Activated CD8-positive, alpha-beta memory T cell treated with anti-CD3 and anti-CD28 coated beads for 24 hours (primary cell): ENCODE measurements at places on chromosomes 2 and 18.

DNA sequence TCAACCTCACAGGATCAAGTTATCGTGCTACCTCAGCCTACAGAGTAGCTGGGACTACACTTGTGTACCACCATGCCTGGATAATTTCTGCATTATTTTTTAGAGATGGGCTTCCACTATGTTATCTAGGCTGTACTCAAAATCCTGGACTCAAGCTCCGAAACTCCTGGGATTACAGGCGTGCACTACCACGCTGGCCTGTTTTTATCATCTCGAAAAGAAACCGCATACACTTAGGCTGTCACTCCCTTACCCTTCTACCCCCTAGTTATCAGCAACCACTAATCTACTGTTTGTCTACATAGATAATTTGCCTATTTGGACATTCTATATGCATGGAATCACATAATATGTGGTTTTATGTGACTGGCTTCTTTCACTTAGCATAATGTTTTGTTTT lies 8.5 kb upstream of the PUM2 start:
- DNase-seq, result no peak

DNA sequence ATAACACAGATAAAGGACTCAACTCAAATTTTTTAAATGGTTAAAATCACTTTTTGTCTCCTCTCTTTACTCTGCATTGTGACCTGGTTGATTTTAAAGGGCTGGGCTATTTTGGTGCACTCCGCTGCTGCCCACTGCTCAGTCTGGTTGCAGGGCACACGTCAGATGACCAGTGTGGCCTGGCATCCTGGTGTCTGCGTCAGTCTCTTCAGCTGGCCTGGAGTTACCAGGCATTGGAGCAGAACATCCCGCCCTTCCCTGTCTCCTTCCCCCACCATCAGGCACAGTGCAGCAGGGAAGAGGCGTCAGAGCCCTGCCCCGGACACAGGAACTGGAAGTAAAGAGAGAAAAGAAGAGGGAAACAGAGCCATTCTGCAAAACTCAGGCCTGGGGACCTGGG lies 8.9 kb downstream of the C1QL2 start:
- DNase-seq, result no peak

DNA sequence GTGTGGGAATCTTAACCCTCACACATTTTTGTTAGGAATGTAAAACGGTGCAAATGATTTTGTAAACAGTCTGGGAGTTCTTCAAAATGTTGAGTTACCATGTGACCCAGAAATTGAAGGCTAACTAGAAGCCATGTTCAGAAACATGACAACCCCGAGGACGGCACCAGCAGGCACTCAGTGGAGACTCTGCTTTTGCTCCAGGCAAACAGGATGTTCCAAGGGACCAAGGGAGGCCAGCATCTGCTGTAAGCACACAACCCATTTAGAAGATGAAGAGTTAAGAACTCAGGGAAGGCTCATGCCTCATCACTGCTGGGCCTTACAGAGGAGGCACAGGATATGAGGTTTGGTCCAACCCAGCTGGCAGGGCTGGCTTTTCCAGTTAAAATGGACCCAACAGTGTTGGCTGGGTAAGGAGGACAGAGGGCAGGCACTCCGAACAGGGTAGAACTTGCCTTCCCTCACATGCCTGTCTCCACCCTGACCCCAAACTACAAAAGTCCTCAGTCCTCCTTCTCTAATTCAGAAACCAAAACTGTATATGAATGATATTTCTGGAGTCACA lies 23.6 kb downstream of the PARD6G start:
- no peak for DNase-seq

DNA sequence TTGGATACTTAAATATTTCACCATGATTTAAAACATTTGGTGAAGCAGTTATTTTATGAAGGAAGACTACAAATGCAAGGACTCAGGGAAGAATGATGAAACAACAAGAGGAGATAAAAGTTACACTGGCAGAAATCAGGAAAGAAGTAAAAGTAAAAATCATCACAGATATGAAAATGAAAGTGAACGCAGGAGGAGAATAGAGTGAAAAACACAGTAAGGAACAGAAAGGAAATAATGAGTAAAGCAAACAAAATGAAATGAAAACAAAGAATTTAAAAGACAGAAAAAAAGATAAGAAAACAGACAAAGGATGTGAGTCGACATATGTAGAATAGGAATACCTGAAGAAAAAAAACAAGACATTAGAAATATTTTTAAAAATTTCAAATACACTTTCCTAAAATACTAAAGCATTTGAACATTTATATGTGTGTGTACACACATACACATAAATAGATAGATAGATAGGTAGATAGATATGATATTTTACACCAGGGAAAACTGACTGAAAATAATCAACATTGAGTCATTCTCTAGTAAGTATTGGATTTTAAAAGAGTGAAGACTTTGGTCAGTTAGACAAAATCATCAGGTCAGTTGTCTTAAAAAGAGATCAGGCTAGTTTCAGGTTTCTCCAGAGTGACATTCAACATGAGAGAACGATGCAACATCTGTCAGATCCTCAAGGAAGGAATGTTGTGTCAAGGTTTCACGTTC lies 12.1 kb upstream of the KDSR start:
- no peak for DNase-seq

DNA sequence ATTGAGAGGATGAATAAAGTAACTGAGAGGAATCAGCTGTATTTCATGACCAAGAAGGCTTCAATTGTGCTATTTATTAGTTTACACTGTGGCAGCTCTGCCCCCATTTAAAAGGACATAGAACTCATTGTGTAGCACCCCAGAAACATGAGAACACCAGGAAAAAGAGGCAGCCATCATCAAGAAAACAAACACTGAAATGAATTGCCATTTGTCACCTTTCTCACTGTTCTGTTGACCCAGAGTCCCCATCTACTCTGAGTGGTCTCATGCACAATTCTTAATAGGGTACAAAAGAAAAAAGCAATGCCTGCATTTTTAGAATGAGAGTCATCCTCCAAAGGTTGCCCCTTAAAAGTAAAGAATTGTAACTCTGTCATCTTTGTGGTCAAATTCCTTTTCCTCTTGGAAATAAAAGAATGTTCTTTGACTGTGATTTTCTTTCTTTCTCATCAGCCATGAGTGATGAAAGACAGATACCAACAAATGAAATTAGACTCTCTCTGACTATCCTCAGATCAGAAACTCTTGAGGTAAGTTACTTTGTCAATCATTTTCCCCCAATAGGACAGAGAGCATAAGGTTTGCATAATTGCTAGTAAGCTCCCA lies 1941.9 kb upstream of the PIK3C3 start:
- DNase-seq, result no peak

DNA sequence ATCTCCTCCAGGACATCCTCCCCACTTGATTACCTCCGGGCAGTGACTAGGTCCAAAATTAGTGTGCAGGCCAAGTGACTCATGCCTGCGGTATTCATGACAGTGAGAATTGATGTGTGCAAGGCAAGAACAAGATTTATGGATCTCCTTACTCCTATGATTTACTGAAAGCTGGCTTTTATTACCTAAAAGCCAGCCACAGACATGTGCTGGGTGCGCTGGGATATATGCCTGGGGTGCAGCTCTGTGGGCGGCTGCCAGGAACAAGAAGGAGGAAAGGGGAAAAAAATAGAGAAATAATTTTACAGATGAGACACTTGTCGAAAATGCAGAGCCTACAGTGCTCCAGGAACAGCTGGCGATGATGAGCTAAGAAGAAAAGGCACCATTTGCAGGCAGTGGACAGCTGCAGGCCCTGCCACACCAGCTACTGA lies 359.3 kb downstream of the CMPK2 start:
- no peak for DNase-seq

- DNase-seq, result peak; percentile 75
Observed at GRCh38 chr2:230319211-230319862, 7.7 kb upstream of the SP140L start.

DNA sequence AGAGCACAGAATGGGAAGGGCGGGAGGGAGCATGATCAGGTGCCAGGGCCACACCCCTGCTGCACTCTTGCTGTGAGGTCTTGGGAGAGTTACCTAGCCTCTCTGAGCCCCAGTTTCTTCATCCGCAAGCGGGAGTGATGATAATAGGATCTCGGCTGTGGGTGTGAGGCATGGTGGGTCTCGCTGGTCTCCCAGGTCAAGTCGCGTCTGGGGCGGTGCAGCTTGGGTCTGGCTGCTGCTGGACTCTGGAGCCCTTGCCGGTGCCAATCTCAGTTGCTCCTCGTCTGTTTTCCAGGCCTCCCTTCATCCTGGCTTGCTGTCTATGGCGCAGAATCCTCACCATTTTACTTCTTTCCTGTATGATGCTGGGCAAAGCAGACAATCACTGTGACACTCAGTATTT lies 130.3 kb upstream of the RAB12 start:
- no peak for DNase-seq

GRCh38 chr2:192254444-192254843 lies 59.7 kb upstream of the TMEFF2 start:
- DNase-seq, result no peak

GRCh38 chr2:96485751-96486651 lies 19.2 kb downstream of the NEURL3 start:
- peak; percentile 90 for DNase-seq

DNA sequence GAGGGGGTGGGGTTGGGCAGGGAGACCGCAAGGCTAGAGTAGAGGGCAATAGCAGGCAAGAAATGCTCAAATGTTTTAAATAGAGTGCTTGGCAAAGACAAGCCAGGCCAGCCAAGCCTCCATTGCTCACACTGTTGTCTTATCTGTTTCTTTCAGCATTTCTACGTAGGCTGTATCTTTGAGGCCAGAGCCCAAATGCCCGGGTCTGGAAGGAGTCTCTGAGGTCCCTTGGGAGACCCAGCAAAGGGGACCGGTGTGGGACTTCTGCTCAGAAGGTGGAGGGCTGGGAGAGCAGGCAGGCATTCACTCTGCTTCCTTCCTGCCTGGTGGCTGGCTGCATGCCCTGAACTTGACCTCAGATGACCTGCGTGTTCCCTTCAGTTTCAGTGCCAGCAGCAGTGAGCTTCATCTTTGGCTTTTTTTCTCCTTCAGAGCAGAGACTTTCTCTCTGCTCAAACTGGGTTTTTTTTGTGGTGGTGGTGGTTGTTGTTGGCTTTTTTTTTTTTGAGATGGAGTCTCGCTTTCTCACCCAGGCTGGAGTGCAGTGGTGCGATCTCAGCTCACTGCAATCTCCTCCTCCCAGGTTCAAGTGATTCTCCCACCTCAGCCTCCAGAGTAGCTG lies 13.7 kb upstream of the TET3 start:
- peak; percentile 72 for DNase-seq

DNA sequence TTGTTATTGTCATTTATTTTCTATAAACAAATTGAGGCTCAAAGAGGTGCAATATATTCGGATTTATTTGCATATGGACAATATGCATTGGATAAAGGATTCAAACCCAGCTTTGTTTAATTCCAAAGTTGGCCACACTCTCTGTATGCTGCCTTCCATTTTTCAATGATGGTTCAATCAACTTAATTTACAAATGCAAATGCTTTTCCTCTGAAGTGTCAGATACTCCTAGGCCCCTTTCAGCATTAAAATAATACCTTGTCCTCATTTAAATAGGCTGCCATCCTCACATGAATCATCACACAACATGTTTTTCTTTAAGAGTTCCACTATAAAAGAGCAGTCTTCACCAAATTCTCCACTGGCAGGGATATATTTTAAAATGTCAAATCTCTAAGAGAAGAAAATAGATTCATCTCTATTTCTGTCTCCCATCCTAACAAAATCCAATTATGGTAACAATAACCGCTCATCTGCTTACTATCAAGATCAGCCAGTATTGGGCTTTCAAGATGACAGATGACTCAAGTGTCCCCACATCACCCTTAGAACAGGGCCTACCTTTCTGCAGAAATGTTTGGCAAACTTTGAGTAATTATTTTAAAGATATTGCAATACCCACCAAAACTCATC lies 114.8 kb downstream of the SCG2 start:
- DNase-seq, result no peak

GRCh38 chr2:174561283-174561971 lies 36.2 kb downstream of the WIPF1 start:
- DNase-seq, result no peak

GRCh38 chr2:183349091-183349490 lies 224.8 kb downstream of the NUP35 start:
- DNase-seq, result no peak

DNA sequence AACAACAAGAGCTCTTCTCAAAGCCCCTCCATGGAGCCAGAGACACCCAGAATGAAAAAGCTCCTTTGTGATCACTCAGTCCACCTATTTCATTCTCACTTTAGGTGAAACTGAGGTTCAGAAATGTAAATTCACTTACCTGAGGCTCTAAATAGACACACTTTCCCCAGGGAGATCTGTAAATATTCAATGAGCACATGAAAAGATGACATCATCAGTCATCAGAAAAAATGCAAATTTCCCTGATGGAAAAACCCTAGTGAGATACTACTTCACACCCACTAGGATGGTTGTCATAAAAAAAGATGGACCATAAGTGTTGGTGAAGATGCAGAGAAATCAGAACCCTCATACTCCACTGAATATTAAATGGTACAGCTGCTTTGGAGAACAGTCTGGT lies 339.2 kb downstream of the EN1 start:
- no peak for DNase-seq

DNA sequence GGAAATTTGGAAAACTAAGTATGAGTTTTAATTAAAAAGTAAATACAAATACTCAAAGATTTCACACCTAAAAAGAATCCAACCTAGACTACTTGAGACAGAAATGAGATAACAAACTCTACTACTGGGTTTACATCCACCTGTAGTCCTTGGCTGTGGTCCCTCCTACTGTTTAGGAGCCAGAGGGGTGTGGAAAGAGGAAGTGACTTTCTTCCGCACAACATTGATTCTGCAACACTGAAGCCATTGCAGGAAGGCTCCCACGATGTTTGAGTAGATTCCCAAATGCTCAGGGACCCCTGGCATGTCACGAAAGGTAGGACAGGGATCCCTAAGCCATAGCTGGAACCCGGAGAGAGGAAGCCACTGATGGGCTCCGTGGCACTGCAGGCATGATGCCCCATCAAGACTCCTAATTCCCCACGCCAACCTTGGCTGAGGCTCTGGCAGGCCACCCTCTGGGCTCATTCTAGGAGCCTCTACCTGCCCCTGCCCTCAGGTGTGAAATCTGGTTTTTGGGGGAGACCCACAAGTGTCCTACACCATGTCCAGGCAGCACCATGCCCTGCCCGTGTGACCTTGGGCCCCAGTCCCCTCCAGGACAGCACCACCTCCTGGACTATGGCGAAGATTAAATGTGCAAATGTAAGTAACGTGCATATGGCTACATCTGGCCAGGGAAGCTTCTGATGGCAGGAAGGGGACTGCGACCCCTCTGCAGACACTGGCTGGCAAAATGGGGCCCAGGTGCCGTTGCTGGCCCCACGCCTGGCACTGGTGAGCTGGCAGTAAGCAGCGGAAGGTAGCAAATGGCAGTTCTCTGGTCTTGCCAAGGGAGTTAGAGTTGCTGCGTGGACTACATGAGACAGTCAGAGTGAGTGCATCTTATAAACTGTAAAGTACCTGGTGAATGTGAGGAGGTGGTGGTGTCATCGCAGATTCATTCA lies 38.2 kb upstream of the MAL start:
- no peak for DNase-seq

- DNase-seq, result no peak
Observed at GRCh38 chr2:84486441-84487115, 27.5 kb upstream of the SUCLG1 start.

DNA sequence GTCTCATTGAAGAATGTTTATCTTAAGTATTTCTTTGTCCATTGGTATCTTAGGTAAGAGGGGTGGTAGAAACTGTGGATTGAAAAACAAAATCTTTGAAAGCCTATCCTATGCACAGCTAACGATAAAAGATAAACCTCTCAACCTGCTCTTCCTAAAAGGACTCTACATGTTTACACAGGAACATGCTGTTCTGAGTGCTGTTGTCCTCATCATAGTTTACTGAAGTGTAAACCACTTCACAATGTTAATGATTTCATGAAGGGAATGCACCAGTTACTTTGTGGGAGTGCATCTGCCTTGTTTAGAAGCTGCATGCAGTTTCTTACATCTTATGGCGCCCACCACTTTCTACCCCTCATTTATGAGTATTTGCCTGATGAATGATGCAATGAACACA lies 1.2 kb downstream of the ACMSD start:
- DNase-seq, result no peak
